ENCODE measurements at places on chromosomes 13 and 19.

- DNase-seq = peak; percentile 32
Measured at GRCh38 chr19:42074513-42075363, 1.2 kb upstream of the ZNF574 start.

- DNase-seq = peak; percentile 60
Measured at GRCh38 chr19:38233740-38234251, 9.8 kb upstream of the DPF1 start.

GRCh38 chr13:41652735-41653361 lies 195.5 kb downstream of the RGCC start:
- DNase-seq = peak; percentile 63

DNA sequence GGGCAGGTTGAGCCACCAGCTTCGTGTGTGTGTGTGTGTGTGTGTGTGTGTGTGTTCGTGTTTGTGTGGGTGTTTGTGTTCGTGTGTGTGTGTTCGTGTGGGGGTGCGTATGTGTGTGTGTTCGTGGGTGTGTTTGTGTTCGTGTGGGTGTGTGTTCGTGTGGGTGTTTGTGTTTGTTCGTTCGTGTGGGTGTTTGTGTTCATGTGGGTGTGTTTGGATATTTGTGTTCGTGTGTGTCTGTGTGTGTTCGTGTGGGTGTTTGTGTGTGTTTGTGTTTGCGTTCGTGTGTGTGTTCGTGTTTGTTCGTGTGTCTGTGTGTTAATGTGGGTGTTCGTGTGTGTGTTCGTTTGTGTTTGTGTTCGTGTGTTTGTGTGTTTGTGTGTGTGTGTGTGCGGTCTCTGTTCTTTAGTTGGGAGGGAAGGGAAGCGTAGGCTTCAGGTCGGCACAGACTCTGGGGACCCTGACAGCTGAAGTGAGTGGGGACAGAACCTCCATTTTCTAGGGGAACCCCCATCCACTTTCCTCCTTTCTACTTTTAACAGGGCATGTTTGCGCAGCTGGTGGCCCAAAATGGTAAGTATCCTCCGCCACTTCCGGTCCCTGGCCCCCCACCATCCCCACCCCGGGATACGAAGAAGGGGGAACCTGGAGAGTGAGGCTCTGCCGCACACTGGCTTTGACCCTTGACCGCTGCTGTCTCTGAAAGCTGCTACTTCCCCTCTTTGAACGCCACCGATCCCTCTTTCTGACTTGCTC lies 1.6 kb downstream of the TNFSF9 start:
- no peak for DNase-seq

DNA sequence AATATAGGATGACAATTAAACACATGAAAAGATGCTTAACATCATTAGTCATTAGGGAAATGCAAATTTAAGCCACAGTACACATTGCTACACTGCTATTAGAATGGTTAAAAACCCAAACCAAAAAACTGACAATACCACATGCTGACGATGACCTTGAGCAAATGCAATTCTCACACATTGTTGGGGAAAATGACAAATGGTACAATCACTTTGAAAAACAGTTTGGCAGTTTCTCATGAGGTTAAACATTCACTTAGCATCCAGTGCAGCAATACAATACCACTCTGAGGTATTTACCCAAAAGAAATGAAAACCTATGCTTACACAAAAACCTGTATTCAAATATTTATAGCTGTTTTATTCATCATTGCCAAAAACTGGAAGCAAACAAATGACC lies 11.3 kb downstream of the FLT3 start:
- DNase-seq = no peak

DNA sequence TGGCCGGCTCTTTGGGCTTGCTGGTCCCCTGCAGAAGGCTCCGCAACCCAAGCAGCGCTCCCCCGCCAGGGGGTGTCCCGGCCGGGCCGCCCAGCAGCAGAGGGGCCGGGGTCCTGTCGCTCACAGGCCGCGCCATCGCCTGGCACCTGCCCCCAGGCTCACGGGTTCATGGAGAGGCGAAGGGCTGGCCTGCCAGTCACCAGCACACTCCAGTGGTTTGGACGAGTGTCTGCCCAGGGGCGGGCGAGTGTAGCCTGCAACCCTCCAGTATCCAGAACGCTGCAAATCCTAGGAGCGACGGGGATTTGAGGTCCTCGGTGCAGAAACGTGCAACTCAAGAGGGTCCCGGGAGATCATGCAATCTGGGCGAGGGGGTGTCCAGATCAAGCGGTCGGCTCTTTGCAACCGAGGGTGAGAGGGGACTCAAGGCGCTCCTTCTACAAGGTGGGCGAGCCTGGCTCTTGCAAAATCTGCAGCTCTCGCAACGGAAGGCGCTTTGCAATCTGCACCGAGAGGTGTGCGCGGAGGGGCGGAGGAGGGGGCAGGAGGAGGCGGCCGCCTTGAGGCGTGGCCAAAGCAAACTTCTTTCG lies at the start of gene DBP:
DBP (minus strand) TSS at position 521 of the 590 bp plus-strand sequence; CDS start at position 136, 385 bp downstream.
- no peak for DNase-seq

GRCh38 chr19:47280183-47280797 lies 5.6 kb downstream of the INAFM1 start:
- DNase-seq = no peak

DNA sequence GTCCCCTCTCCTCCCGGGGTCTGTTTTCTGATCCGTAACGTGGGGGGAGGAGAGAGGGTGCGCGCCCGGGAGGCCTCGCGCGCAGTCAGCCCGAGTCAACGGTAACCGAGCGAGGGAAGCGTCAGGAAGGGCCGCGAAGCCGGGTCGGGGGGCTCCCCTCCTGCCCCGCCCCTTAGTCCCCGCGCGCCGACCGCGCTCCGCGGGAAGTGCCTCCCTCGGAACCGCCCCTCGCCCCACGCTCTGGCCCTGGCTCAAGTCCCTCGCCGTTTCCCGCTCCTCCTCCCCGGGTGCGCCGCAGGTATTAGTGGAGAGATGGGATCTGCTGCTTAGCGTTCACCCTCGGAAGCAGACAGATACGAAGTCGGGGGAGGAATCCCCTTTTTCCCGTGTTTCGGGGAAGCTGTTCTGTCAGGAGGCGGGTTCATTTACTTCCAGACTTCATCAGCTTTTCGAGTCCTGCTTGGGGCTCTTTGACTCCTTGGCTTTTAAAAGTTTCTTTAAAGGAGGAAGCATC lies 770 bp downstream of the HNRNPM start:
- no peak for DNase-seq

GRCh38 chr19:1266129-1266915 lies 2.8 kb upstream of the CIRBP start:
- peak; percentile 90 for DNase-seq

- DNase-seq = no peak
Measured at GRCh38 chr19:36092566-36092965, 18.4 kb upstream of the OVOL3 start.

GRCh38 chr13:29756506-29756905 lies 93.9 kb downstream of the UBL3 start:
- no peak for DNase-seq

- peak; percentile 6 for DNase-seq
Measured at GRCh38 chr19:56132316-56132822, 8.7 kb upstream of the ZNF444 start.
